ENCODE measurements at places on chromosomes 3 and 15. TPM values are rescaled to one million over a fixed set of nuclear protein-coding genes. Genes with fewer than 3 reads are reported as not detected.
A peak's percentile ranks its signal among the peaks of the same experiment; 100 is the strongest.

- peak; percentile 76 for DNase-seq
Observed at GRCh38 chr15:39834256-39834655, 51.6 kb upstream of the FSIP1 start.

Gene IL17RE
- total RNA-seq = 1.5 TPM

DNA sequence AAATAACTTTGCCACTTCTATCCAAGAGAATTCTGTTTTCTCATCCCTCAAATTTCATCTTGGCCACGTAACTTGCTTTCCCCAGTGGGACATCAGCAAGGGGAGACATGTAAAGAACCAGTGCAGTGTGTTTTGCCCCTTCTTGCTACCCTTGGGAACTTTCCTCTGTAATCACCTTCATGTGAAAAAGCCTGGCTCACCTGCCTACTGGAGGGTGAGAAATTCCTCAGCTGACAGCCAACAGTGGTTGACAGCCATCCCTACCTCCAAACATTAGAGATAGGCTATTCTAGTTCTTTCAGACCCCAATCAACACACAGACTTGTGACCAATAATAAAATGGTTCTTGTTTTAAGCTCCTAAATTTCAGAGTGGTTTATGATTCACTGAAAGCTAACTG, 333.9 kb upstream of the TBC1D5 start:
- DNase-seq = no peak

- peak; percentile 13 for DNase-seq
Observed at GRCh38 chr3:60582288-60582687, 669.0 kb downstream of the FHIT start.

Gene ATP8B4
- total RNA-seq = 0.99 TPM
